Renal pelvis (tissue), 12 donors: ENCODE measurements at places on chromosomes 3 and 15. TPM values are rescaled to one million over a fixed set of nuclear protein-coding genes. Genes with fewer than 3 reads are reported as not detected.

DNA sequence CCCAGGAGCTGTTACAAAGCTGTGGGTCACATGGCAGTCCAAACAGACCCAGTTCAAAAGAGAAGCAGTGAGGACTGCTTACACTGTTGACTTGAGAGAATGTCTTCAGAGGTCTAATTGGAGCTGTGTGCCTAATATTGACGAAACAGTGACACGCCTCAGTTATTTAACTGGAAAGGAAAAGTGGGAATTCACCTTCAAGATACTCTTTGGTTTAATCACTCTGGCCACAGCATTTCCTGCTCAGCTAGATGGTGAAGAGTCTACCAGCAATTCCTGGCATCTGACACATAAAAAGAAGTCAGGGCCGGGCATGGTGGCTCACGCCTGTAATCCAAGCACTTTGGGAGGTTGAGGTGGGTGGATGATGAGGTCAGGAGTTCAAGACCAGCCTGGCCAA lies 326.4 kb downstream of the SV2B start:
- DNase-seq = no peak

DNA sequence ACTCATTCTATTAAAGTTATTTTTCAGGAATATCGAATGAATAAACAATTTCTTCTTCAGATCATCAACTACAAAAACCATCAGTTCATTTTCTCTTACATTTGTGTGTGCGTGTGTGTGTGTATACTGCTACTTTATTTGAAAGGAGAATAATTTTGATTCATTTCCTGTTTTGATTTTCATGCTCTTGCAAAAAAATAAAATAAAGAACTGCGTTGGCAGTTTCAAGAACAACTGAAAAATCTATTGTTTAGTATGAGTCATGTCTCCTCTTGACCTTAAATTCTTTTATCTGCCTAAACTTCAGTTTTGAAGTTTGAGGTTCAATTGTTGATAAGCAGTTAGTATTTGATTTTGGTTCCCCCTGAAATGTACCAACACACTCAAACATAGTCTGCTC lies 540.8 kb downstream of the FGF12 start:
- no peak for DNase-seq

- DNase-seq = no peak
These were observed 22.6 kb upstream of the CSPG5 start for GRCh38 chr3:47601281-47601680.

DNA sequence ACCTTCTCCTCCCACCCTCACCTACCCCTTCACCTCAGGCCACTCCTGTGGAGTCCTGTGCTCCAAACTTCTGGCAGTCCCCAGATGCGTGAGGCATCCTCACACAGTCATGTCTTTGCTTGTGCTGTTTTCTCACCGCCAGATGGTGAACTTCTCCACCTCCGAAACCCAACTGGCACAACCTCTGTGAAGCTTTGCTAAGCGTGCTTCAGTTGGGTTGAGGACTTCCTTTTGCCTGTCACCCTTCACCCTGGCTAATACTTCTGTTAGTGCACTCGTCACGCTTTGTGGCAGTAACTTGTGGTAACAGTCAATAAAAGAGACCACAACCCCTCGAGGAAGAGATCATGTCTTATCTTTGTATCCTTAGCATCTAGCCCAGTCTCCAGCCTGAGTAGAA lies 42.0 kb upstream of the SKOR1 start:
- no peak for DNase-seq

GRCh38 chr3:28042095-28042635 lies 199.3 kb upstream of the CMC1 start:
- no peak for DNase-seq

DNA sequence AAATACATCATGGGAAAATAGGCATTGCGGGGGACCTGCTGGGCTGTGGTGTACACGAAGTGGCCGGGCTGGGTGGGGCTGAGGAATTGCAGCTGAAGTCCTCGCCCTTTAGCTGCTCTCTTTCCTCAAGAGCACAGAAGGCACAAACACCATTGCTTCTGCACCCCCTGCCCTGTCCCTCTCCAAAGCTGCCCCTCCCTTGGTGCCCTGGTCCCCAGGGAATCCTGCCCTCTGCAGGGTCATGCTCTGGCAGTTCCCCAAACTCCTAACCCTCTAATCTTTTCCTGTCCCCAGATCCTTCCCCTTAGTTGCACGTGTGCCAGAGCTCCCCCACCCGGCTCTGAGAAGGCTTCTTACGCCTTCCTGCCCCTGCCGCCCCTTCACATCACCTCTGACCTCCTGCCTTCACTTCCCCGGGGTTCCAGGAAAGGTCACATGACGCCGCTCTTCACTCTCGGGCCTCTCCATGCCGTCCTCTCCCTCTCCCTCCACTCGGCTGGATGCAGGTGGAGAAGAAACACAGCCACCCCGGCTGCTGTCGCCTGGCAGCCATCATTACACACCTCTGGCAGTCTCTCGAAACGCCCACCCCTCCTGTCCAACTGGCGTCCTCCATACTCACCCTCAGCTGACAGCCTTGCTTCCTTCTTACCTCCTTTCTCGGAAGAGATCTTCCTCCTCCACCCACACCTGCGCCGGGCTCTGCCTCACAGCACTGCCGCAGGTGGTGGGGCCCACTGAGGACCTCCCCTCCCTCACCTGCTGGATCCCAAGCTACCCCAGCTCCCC lies 6.9 kb upstream of the PCSK6 start:
- DNase-seq = no peak

- no peak for DNase-seq
These were observed 28.9 kb downstream of the TBC1D2B start for GRCh38 chr15:78048628-78048920.

The ESYT3 gene
- polyA plus RNA-seq = 2.5 TPM

The PTH1R gene
- 269 TPM for polyA plus RNA-seq
